H4 (cell line): ENCODE measurements at places on chromosomes 7 and 10. TPM values are rescaled to one million over a fixed set of nuclear protein-coding genes. Genes with fewer than 3 reads are reported as not detected.

The RNF32 gene
- 1.4 and 3.8 TPM in 2 replicates for total RNA-seq

The TUBB8 gene
- not detected in 2 replicates for total RNA-seq

The SRPK2 gene
- total RNA-seq = 44.0 and 46.9 TPM in 2 replicates

The WEE2 gene
- not detected in 2 replicates for total RNA-seq

GRCh38 chr7:114212721-114213429, 201.7 kb upstream of the FOXP2 start:
- DNase-seq = no peak

DNA sequence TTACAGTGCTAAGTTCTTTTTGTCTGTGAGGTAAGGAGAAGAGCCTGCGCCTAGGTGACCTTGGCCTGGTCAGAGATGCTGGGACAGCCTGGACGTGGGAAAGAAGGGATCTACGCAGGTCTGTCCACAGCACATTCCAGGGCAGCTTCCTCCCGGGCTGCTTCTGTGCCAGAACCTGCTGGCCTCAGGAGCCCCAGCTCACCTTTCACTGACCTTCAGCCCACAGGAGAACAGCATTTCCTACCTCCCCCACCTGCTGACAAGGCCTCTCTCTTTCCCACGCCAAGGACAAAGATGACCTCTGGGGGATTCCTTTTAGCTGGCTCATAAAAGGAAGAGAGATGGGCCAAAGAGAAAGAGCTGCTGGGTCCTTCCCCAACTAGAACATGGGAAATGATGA, 260.6 kb downstream of the KCNMA1 start:
- no peak for DNase-seq

DNA sequence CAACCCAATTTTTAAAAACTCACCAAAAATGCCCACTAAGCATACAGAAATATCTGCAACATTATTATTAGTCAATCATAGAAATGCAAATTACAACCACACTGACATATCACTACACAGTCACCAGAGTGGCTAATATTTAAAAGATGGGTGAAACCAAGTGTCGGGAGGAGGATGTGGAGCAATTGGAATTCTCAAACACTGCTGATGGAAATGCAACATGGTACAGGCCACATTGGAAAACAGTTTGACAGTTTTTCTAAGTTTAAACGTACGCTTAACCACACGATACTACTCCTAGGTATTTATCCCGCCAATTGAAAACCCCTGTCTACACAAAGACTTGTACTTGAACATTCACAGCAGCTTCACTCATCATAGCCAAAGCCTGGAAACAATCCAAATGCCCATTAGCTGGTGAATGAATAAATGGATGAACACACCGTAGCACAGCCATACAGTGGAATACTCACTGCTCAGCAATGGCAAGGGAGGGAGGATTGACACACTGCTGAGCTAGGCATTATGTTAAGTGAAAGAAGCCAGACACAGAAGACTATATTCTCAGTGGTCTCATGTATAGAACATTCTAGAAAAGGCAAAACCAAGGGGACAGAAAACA, 16.3 kb downstream of the GCK start:
- no peak for DNase-seq

- no peak for DNase-seq
Measured at GRCh38 chr10:86291616-86292340, 74.8 kb downstream of the GRID1 start.

DNA sequence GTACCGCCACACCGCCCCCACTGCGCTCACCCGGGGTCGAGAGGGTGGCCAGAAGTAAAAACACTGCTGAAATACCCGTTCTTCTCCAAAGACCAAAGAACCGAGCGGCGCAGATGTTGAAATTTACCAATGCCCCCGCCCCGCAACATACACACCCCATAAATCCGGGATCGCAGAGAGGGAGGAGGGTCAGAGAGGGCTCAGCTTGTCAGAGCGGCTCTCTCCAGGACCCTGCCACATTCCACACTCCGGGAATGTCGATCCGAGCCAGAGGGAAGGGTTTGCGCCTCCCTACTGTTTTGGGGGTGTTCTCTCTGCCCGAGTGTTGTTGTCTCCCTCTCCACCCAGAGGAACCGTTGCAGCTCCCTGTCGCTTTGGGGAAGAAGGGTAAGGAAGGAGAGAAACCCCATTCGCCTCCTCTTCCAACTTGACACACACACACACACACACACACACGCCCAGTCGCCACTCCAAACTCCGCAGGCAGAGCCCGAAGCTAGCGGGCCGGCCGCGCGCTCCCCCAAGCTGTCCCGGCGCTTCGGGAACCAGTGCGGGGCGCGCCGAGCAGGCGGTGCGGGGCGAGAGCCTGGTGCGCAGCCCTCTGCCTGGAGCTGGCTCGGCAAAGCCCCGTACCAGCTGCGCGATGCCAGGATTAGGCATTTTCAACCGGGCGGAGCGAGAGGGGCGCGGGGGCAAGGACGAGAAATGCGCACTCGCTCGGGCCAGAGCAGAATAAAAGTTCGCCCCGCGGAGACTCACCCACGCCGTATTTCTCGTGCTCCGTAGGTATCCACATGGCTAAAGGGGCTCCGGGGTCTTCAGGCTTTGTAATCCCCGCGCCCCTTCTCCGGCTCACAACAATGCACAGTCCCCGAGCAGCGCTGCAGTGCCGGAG, 609 bp downstream of the DOCK4 start:
- DNase-seq = peak; percentile 33

DNA sequence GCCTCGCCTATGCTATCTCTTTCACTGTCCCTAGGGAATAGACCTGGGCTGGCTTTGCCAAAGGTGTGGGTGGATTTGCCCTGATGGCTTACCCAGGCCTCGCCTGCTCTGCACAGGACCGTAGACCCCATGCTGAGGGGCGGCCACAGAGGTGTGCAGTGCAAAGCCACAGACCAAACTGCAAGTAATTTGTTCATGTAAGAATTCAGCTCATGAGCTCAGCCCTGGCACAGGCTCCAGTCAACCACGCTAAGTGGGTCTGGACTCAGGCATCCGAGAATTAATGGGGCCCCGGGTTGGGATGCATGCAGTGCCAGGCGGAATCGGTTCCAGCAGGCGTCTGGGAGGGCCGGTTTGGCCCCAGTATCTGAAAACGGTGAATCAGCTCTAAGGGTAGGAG, 445.2 kb downstream of the DNAJB6 start:
- no peak for DNase-seq

DNA sequence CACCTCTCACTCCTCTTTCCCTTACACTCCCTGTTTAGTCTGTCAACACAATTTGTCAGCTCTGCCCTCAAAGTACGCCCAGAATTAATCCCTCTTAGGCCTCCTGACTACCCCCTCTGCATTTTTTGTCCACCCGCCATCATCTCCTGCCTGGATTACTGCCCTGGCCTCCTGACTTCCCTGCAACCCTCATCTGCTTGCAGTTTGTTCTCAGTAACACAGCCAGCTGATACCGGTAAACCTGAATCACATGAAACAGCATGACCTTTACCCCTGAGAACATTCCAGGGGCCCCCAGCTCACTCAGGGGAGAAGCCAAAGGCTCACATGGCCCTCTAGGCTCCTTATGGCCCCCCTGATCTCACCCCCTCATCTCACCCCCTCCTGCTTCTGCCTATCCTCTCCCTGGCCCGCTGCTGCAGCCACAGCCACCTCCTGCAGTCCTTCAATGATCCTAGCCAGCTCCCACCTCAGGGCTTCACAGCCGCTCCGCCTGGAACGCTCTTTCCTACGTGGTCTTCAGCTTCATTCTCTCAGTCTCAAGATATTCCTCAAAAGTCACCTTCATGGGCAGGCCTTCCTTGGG, 8.9 kb downstream of the C10orf53 start:
- no peak for DNase-seq

DNA sequence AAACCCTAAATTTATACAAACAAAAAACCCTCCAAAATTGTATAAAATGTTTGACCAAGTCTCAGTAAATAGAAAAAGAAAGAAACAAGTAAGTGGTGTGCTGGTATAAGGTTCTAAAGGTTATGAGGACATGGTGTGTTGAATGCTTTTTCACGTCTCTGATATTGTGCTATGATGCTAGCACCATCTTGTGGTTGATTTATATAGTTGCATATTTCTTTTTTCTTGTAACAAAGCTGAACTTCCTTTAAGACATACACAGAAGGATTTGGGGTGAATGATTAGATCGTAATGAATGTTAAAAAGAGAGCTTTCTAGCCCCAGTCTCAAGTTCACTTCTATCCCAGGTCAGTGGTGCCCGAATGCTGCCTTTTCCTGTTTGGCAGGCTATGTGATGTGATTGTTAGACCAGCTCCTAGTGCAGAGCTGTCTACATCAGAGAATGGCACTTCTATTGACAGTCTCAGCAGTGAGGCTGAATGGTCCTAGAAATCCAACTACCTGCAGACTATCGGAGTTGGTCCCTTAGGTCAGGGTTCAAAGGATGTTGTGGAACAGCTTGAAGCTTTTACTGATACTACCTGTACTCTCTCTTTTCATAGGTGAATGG, 25.0 kb downstream of the VTI1A start:
- DNase-seq = peak; percentile 65

DNA sequence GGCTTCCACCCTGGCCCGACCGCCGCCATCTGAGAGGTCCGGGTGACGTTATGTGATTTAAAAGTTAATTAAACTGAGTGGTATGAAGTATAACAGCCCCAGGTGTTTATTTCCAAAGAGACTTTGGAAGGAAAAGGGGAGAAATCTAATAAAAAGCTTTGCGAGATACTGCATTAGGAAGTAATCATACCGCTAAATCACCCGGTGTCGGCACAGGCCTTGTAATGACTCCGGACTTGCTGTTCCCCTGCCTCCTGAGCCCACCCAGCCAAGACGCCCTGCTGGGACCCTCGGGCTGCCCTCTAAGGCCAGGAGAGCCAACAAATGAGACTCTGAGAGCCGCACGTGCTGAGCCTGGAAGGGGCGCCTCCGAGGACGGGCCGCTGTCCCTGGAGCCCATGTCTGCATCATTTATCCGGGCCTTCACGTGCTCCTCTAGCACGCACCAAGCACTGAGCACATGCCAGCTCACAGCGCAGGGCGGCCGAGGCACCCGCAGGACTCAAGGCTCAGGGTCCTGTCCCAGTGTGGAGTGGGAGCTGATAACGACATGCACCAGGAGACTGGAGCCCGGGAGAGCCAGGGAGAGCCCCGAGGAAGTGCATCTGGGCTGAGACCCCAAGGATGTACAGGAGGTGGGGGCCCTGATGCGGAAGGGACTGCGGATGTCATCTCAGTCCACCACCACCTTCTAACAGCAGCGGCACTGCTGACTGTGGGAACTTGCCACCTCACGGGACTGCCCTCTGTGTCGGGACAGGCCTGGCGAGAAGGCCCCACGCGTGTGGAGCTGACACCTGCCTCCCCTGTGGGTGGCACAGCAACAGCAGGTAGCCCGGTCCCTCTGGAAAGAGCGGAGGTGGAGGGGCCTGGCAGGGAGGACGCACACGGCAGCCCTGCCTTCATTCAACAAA, 182.7 kb downstream of the ELFN1 start:
- DNase-seq = no peak

GRCh38 chr7:1301054-1301881, 68.6 kb downstream of the UNCX start:
- no peak for DNase-seq

GRCh38 chr7:55449205-55449991, 84.3 kb downstream of the LANCL2 start:
- DNase-seq = no peak

DNA sequence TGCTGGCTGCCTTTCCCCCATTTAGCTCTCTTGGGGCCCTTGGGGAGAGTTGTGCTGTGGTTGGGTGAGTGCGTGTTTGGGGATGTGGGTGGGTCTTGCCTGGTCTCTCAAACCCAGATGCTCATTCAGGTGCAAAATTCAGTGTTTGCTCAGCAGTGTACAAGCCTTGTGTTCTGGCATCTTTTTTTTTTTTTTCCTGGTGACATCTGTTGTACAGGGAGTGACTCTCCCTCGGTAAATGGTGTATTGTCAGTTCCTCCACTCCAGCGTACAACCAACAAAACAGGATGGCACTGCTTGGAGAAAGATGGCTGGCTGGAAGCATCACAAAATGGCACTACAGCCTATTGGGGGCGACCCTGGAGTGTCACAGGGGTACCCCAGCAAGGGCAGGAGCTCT, 75.5 kb downstream of the LRMDA start:
- no peak for DNase-seq

GRCh38 chr10:62634576-62634975, 169.9 kb upstream of the ADO start:
- no peak for DNase-seq

DNA sequence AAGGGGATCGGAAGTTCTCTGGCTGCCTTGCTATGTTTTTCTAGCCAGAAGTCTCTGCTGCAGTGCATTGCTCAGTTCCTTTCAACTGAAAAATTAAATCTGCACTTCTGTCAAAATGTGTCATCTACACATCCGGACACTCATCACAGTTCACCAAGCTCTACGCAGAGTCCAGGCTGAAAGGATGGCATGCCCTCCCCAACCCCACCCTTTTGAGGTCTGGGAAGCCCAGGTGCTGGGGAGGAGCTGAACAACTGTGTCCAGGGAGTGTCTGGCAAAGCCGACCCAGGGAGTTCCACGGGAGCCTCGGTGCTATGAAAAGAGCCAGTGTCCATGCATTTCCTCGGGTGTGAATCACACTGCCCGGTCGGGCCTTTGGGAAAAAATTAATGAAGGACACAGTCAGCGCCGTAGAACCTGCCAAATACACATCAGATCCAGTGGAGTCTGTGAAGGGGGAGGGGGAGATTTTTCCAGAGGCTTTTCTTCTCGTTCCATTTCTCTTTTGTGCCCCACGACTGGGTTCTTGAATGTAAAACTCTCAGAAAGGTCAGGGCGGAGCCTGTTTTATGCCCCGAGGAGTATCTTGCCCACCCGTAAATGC, 757 bp upstream of the PALS2 start:
- peak; percentile 25 for DNase-seq

GRCh38 chr10:72819053-72819452, 74.5 kb upstream of the OIT3 start:
- no peak for DNase-seq

DNA sequence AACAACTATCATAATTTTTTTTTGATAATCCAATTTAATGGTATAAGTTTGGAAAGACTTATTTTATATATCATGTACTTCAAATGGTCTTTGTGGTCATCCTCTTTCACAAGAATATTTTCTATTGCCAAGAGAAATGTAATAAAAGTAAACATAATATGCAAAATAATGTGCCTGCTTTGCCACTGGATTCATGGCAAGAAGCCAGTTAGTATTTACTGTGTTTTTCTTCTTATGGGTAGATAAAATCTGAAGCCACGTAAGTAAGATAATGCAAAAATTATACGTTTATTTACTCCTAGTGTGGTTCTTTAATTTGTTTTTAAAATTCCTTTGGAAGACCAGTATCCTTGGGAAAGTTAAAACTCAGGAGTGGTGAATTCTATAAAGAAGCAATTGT, 258.5 kb downstream of the ARL4A start:
- DNase-seq = peak; percentile 89

- peak; percentile 86 for DNase-seq
Measured at GRCh38 chr7:6271060-6271658, 1.3 kb downstream of the CYTH3 start.
